ENCODE measurements at places on chromosomes 6 and 20. TPM values are rescaled to one million over a fixed set of nuclear protein-coding genes. Genes with fewer than 3 reads are reported as not detected.

Gene PNPLA1
- not detected for total RNA-seq

Gene TRIM39
- 7.0 TPM for total RNA-seq

Gene OPN5
- not detected for total RNA-seq

Gene GLP1R
- total RNA-seq, result not detected

Gene GHRH
- not detected for total RNA-seq

Gene PXMP4
- 4.5 TPM for total RNA-seq

Gene ENPP5
- not detected for total RNA-seq
